GDM1 (cell line): ENCODE measurements at places on chromosomes 3 and 15.

GRCh38 chr3:48399387-48400172 is 27.6 kb downstream of the FBXW12 start:
- DNase-seq: no peak

DNA sequence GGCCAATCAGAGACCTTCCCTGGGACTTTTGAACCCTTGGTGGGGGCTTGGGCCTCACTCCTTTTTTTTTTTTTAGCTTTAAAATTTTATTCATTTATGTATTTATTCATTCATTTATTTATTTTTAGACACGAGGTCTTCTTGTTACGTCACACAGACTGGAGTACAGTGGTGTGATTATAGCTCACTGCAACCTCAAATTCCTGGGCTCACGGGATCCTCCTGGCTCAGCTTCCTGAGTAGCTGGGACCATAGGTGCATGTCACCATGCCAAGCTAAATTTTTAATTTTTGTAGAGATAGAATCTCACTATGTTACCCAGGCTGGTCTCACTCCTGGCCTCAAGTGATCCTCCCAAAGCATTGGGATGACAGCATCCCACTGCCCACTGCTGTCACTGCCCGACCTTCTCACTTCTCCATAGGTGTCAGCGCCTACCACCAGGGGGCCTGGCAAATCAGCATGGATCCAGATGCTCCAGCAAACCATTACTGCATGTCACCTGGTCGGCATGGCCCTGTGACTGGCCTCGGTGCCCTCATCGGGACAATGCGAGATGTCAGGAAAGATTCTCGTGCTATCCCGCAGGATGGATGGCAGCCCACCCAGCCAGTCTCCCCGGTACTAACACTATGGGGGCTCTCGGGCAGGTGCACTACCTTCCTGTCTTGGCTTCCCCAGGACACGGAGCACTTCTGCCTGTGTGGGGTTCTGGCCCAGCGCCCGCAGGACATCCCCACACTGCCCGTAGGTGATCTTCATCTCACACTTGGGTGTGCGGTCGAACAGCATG is 3.0 kb downstream of the MYL3 start:
- no peak for DNase-seq

DNA sequence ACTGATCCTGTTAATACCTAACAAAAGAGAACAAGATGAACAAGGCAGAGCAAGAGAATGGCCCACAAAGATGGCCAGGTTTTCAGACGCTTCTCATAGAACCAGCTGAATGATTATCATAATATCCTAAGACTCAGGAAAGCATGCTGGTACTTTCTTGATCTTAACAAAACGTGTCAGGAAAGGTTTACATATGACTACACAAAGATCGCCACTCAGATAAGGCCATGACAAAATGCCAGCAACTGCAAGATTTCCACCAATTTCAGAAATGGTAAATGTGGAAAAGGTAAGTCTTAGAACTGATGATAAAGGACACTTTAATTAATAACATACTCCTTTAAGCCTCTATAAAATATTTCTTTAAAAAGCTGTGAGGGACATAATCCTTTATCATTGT is 108.8 kb downstream of the DLG1 start:
- no peak for DNase-seq

DNA sequence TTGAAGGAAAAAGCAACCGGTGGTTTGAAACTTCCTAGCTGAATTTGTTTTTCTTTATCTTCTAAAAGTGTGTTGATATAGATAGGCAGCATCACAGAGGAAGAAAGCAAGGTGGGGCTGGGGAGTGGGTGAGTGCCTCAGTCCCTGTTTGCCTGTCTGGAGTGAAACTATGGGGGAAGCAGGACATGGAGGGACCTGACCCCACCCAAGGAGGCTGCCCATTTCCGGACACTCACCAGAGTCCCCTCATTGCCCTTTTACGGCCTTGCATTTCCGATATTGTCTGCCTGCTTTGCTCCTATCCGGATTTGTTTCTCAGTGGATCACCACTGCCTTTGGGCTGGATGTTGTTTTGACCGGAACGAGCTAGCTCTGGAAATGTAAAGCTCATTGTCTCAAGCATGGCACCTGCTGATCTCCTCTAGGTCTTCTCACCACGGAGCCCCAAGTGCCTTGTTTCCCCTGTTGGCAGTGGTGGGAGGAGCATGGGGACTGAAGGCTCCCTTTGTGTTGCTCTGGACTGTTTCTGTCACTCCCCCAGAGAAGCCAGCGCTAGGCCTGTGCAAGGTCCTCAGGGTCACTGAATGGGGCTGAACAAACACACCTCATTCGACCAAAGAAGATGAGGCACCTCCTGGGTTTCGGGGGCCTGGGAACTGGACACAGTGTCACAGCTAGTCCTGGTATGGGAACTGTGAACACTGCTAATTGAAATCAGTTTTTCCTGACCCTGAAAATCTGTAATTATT is 7.0 kb downstream of the CLDN11 start:
- no peak for DNase-seq
